Fibroblast of gingiva (primary cell): ENCODE measurements at places on chromosomes 6 and 20.

- no peak for DNase-seq
Measured at GRCh38 chr6:37435816-37436215, 2.8 kb downstream of the CMTR1 start.

- no peak for DNase-seq
Measured at GRCh38 chr20:61340157-61340556, 88.1 kb downstream of the CDH4 start.

DNA sequence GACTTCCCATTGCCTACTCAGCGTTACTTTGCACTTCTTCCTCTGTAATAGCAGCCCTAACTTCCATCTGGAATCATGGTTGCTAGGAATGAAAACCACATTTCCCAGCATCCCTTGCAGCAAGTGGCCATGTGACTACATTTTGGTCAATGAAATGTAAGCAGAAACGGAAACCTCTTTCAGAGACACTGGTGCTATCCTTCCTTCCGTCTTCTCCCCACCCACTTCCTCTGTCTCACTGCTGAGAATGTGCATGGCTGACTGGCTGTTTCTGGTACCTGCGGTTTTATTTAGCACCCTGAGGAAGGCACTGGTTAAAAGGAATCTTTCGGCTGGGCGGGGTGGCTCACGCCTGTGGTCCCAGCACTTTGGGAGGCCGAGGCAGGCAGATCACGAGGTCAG lies 107.4 kb downstream of the SCML4 start:
- DNase-seq: peak; percentile 12

- no peak for DNase-seq
Measured at GRCh38 chr6:50128420-50129005, 78.8 kb upstream of the DEFB112 start.

DNA sequence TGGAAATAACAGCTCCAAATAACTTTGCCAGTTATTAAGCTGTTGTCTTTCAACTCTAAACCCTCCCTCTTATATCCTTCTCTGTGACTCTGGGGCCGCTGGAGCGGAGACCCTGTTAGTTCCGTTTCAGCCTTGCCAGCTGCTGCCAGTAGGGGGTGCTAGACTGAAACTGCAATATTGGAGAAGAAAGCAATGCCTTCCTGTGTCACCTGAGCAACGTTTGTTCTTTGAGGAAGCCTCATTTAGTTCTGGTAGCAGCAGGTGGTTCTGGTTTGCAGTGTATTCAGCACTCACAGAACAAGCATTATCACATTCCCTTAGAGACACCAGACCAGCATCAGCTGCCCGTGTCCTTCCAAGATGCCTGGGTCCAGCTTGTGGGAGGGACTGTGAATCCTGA lies 22.9 kb upstream of the JAG1 start:
- DNase-seq: no peak

DNA sequence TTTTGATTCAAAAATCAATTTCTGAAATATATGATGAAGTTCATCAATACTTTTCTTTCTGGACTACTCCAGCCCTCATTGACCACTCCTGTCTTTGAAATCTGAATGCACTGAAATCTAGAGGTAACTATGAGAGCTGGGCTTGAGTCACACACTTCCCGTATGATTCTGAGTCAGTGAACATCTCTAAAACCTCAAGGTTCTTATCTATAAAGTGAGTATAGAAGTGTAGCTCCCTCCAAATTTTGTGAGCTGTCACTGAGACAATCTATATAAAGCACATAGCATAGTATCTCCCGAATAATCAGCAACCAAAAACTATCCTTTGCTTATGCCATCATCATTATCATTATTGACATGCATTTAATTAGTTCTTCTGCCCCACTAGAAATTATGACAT lies 182.4 kb downstream of the TSHZ2 start:
- no peak for DNase-seq

GRCh38 chr6:163670336-163670735 lies 255.8 kb downstream of the QKI start:
- DNase-seq: no peak

- DNase-seq: peak; percentile 55
Measured at GRCh38 chr6:129641344-129641743, 68.6 kb downstream of the ARHGAP18 start.

GRCh38 chr6:50959081-50959641 lies 140.5 kb downstream of the TFAP2B start:
- no peak for DNase-seq

GRCh38 chr6:151400473-151400872 lies 9.1 kb upstream of the ZBTB2 start:
- no peak for DNase-seq

GRCh38 chr6:160457823-160458222 lies 109.6 kb downstream of the SLC22A3 start:
- no peak for DNase-seq

GRCh38 chr20:39751557-39752137 lies 789.5 kb downstream of the DHX35 start:
- DNase-seq: no peak

DNA sequence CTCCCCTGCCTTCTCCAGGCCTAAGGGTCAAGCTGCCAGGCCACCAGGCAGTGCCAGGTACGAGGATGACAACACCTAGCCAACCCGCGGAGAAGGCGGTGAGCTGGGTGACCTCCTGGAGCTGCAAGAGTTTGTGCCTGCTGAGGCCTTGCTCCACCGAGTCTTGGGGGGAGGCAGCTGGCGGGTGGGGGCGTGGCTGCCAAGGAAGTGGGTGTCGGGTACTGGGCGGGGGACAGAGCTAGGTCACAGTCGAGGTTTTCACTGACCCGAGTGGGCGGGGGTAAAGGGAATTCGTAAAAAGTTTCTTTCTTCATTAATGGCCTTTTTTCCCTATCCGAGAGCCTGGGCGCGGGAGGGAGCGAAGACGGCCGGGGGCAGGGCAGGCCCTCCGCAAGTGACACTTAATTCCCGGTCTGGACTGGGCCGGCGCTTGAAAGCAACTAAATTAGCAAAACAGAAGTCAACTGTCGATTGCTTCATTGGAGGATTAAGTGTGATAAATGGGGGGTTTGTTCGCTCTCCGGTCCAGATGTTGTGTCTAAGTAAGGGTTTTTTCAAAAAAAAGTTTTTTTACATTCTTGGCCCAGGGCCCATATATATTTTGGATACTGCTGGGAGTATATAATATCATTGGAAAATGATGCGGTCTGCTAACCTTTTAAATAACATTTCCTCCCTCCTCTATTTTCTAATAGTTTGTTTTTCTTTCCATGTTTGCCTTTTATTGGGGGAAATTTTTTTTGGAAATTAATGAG lies 43.1 kb upstream of the FOXP4 start:
- no peak for DNase-seq

DNA sequence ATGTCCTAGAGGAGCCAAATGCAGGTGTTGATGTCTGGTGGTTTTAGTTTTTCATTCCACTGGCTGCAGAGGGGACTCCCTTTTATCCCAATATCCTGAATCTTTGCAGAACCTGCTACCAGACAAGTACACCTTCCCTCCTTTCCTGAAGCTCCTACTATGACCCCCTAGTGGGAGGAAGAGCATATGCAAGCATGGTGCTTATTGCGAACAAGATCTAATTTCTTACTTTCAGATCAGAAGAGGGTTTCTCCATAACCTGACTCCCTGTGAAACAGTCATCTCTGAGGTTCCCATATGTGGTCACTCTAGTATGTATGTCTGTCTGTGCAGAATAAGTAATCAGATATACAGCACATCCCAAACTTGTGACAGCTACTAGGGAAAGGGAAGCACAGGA lies 277.2 kb downstream of the ARHGAP18 start:
- no peak for DNase-seq

GRCh38 chr6:131029626-131030297 lies 33.3 kb downstream of the EPB41L2 start:
- no peak for DNase-seq

- DNase-seq: no peak
Measured at GRCh38 chr6:102701019-102701418, 1307.5 kb downstream of the GRIK2 start.

- no peak for DNase-seq
Measured at GRCh38 chr6:21073318-21073839, 520.2 kb upstream of the SOX4 start.

DNA sequence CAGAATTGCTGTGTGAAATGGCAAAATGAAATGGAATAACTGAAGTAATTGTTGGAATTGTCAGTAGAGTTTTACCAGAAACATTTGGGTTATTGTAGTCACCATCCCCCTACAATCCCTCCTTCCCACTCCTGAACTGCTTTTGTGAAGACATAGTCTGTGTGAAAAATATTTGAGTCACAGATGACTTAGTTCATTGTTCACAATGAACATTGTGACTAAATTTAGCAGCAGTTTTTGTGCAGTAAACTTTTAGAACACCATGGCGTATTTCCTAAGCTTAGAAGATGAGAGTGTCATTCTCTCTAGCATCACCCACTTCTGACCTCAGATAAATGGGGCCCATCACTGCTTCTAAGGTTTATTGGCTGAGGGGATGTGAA lies 11.0 kb downstream of the OTOR start:
- DNase-seq: no peak

DNA sequence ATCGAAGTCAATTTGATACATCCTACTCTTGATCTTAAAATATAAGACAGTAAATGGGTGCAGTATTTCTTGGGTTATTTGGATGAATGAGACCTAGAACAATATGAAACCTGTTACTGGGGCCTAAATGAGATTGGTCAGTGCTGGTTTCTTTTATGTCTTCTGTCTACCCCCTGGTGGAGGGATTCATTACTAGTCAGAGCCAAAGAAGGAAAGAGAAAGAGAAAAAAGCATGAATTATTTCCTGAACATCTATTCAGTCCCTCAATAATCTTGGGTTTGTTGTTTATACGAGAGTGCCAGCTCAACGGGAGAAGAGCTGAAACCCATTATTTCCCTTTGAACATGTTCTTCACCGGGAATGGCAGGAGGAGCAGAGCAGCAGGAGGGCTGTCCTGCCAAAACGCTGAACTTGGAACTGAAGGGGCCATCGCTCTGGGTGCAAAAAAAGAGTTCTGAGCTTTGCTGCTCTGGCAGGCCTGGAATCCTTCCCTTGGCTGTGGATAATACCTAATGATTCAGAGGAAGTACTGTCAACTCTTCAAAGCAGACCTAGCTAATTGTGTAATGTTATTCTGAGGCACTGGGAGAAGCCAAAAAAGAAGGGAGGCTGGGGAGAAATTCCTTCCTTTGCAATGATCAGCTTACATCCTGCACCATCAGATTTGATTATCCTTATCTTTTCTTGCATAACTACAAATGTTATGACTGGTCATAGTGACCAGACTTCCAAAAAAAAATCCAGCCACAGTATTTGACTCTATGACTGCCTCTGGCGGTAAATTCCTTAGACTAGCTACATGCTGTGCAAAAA lies 72.0 kb downstream of the BLOC1S5 start:
- DNase-seq: peak; percentile 54

GRCh38 chr6:143513410-143513809 lies 1.9 kb upstream of the FUCA2 start:
- no peak for DNase-seq

DNA sequence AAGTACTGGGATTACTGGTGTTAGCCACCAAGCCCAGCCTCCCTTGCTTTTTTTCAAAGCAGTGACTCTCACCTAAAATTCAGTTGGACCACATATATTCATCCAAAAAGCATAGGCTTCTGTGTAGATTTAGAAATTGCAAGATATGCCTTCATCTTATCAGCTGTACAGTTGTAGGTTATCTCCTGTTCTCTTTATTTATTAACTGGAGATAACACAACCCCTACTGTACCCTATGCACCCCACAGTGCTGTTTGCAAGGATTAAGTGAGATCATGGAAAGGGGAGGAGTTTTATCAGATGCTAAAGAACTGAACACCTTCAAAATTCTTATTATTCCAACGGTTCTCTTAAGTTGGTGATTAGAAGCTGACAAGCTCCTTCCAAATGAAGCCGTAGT lies 164.4 kb upstream of the JARID2 start:
- DNase-seq: no peak

- peak; percentile 73 for DNase-seq
Measured at GRCh38 chr6:153038378-153039057, 36.0 kb upstream of the MTRF1L start.

GRCh38 chr6:127475823-127476176 lies 16.6 kb upstream of the KIAA0408 start:
- no peak for DNase-seq

DNA sequence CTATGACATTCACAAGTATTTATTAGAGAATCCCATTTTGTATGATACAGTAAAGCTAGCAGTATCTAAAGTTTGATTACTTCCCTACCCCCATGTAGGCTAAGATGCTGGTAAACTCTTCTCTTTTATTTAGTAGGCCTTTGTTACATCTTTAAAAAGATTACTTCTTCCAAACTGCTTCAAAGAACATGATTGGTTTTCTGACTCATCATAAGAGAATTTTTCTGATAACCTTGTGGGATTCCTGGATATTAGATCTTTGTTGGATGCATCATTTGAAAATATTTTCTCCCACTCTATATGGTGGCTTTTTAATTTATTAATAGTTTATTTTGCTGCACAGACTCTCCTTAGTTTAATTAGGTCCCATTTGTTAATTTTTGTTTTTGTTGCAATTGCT lies 898.3 kb upstream of the ADGRB3 start:
- DNase-seq: no peak

DNA sequence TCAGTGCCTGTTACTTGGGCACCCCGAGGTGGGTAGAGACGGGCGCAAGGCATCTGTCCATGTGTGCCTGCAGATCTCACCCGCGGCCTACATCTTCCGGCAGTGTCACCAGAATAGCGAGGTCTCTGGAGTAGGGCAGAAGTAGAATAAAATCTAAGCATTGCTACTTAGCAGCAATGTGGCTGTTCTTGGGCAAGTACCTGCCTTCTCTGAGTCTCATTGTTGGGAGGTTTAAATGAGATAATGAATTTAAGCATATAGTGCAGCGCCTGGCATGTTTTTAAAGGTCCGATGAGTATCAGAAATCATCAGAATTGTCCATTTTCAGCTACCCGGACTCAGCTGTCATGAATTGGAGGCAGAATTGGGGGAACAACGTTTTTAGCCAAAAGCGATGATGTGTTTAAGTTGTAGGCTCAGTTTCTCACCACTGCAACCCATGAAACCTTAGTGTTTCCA lies 800 bp downstream of the ABCC10 start:
- DNase-seq: peak; percentile 12

GRCh38 chr6:9732056-9732455 lies 682.8 kb downstream of the TFAP2A start:
- no peak for DNase-seq

DNA sequence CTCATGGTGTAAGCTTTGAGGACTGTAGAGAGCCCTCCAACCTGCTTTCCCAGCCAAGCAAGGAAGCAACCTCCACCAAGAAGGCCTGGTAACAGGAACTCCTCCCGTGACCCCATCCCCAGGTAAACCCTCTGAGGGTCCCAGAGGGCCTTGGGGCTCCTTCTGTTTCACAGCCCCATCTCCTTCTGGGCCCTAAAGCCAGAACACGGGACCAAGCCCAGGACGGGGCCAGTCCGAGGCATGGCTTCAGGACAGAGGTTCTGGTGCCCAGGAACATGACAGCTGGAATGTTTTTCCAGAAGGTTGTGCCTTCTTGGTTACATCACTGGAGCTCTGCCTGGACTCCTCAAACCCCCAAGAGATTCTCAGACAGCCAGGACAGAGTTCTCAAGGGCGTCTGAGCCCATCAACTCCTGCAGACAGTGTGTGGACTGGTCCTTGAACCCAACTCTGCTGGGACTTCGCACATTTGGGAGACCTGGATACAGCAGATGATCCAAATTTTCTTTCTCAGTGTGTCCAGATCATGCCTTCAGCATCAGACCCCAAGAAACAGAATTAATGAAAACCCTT lies 43.1 kb downstream of the RRBP1 start:
- no peak for DNase-seq

- DNase-seq: no peak
Measured at GRCh38 chr20:37602634-37603033, 75.0 kb upstream of the BLCAP start.
